ENCODE measurements at places on chromosomes 13 and 19.
A peak's percentile ranks its signal among the peaks of the same experiment; 100 is the strongest.

GRCh38 chr19:47693903-47694302 lies 19.3 kb upstream of the EHD2 start:
- DNase-seq, result no peak

DNA sequence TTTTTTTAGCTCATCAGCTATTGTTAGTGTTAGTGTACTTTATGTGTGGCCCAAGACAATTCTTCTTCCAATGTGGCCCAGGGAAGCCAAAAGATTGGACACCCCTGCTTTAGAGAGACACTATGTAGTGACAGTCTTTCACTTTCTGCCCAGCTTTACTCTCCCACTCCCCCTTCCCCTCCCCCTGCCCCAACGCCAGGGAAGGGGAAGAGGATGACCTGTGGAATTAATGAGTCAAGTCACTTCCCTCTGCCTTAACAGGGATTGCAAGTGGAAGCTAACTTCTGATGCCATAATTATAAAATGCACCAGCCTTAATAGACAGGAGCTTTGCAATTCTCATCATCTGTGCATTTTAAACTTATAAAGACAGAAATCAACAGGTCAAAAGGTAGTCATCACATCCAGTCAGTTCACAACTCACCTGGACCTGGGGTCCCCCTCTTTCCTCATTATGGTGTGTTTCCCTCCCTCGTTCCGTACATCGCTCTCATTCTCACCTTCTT lies 1.6 kb downstream of the ZNF415 start:
- no peak for DNase-seq

GRCh38 chr13:47673009-47673850 lies 327.8 kb downstream of the SUCLA2 start:
- no peak for DNase-seq

GRCh38 chr19:23957660-23958281 lies 43.1 kb downstream of the ZNF726 start:
- DNase-seq, result no peak

GRCh38 chr19:49749771-49750170 lies 13.3 kb downstream of the TSKS start:
- DNase-seq, result no peak

GRCh38 chr13:40673414-40673813 lies 7.0 kb upstream of the FOXO1 start:
- DNase-seq, result no peak

GRCh38 chr13:66974889-66975288 lies 255.2 kb downstream of the PCDH9 start:
- DNase-seq, result no peak

- no peak for DNase-seq
Observed at GRCh38 chr13:99071211-99071610, 93.3 kb upstream of the DOCK9 start.

GRCh38 chr19:13840305-13841085 lies 36.4 kb upstream of the NANOS3 start:
- DNase-seq, result no peak

GRCh38 chr19:917323-918151 lies at the start of gene KISS1R:
TSS of gene KISS1R (plus strand) at chr19:917333. CDS start at chr19:917503, 170 bp downstream.
- DNase-seq, result no peak

DNA sequence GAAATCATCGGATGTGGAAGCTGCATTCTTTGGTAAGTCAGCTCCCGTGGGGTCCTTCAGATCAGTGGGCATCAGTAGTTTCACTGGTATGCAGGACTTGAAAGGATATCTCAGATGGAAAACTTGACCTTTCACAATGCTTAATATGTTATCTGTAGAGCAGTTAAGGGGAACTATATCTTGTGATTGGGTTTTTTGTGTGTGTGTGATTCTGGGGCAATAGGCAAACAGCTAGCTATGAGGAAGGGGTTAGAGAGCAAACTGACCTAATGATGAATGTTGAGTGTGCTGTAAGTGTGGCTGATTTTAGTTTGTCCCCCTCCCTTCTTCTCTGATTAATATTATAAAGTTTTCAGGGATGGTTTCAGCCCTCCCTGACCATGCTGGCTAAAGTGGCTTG lies 53.3 kb downstream of the ACSBG2 start:
- DNase-seq, result no peak

GRCh38 chr13:39397226-39397895 lies 205.6 kb downstream of the LHFPL6 start:
- no peak for DNase-seq

- peak; percentile 30 for DNase-seq
Observed at GRCh38 chr19:43504426-43505185, at the start of gene PHLDB3. TSS of gene PHLDB3 (minus strand) at chr19:43504746. CDS start at chr19:43504118, 628 bp downstream.

DNA sequence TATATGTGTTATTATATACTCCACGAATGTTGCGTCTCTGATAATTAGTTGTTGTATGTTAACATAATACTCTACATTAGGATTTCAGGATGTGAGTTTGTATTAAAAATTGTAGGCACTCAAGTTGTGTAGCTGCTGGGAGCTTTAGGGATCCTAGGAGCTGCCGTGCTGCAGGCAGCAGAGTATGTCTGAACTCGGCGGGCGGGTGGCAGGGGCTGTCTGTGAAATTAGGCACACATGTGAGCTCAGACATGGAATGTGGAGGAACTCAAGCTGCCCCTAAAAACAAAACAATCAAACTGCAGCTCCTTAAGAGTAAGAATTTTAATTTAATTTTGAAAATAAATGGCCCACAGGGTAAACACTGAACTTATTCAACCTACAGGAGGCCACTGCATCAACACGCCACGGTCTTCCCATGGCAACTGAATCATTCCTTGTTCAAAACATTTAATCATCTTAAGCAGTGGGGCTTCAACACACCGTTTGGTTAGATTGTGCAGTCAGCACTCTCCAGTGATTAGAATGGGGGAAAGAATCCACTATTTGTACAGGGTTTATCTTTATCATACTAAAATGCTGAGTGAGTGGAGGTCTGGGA lies 22.7 kb downstream of the SERTM1 start:
- no peak for DNase-seq

DNA sequence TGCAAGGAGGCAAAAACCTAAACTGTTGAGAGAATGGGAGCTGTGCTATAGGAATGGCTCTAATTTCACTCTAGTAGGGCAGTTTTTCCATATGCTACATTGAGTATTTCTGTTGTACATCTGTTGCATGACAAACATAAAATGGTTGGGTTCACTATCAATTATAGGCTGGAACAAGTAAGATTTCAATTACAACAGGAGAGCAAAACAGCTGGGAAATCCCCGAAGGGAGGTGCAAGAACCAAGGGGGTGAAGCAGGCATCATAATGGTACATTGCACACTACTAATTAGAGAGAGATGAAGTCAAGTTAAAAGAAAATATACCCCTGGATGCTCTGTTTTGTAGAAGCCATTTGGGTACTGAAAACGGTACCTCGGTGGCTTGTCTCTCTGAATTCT lies 389.5 kb downstream of the PCDH9 start:
- no peak for DNase-seq

- no peak for DNase-seq
Observed at GRCh38 chr13:44735806-44736205, 159.7 kb upstream of the TSC22D1 start.

- no peak for DNase-seq
Observed at GRCh38 chr13:72851678-72852014, 69.7 kb downstream of the PIBF1 start.

- DNase-seq, result no peak
Observed at GRCh38 chr13:73757481-73758233, 376.5 kb downstream of the KLF12 start.

DNA sequence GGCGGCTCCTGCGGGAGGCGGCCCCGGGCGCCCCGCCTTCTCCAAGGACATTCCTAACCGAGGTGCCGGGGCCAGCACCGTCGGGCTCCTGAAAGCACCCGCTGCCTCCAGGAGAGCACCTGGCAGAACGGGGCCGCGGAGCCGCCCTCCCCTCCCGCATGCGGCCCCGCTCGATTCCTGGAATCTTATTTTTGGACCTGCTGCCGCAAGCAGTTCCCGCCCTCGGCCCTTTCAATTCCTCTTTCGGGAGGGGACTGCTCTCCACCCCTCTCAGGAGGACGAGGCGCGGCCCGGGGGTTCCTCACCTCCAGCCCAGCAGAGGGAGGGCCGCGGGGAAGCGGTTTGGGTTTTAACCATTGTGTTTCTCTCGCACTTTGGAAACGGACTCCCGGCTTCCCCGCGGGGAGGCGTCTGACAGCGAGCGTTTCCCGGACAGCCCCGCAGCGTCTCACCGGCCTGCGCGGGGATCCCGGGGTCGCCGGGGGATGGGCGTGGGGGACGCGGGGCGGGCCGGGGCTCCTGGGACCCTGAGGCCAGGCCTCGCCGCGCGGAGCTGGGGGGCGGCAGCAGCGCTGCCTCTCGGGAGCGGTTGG lies 849 bp downstream of the GAS6 start:
- no peak for DNase-seq

- no peak for DNase-seq
Observed at GRCh38 chr19:49848938-49849337, 2.0 kb upstream of the PTOV1 start.

- no peak for DNase-seq
Observed at GRCh38 chr13:51465124-51465523, 12.3 kb upstream of the INTS6 start.

DNA sequence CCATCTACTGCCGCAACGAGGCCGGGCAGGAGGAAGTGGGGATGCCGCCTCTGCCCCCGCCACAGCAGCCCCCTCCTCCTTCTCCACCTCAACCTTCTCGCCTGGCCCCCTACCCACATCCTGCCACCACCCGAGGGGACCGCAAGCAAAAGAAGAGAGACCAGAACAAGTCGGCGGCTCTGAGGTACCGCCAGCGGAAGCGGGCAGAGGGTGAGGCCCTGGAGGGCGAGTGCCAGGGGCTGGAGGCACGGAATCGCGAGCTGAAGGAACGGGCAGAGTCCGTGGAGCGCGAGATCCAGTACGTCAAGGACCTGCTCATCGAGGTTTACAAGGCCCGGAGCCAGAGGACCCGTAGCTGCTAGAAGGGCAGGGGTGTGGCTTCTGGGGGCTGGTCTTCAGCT lies 3.4 kb upstream of the NUP62 start:
- DNase-seq, result no peak

GRCh38 chr13:109517517-109517916 lies 268.9 kb downstream of the IRS2 start:
- DNase-seq, result no peak

GRCh38 chr13:84658491-84659358 lies 776.5 kb upstream of the SLITRK1 start:
- DNase-seq, result no peak

DNA sequence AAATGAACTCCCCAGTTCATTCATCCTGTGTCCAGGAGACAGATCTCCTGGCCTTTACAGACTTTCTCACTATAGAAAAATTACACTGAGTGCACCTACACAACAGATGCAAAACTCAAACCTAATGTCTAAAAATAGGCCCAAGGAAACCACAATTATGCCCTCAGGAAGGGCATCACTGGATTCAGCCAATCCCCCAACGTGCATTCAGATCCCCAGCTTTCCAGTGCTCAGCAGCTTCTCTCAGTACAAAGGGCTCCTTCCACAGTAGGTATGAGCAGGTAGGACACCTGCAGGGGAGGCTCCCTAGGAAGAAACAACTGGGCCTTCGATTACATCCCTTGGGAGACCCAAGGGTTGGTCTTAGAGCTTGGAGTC lies 2.1 kb downstream of the ZNF709 start:
- DNase-seq, result no peak

DNA sequence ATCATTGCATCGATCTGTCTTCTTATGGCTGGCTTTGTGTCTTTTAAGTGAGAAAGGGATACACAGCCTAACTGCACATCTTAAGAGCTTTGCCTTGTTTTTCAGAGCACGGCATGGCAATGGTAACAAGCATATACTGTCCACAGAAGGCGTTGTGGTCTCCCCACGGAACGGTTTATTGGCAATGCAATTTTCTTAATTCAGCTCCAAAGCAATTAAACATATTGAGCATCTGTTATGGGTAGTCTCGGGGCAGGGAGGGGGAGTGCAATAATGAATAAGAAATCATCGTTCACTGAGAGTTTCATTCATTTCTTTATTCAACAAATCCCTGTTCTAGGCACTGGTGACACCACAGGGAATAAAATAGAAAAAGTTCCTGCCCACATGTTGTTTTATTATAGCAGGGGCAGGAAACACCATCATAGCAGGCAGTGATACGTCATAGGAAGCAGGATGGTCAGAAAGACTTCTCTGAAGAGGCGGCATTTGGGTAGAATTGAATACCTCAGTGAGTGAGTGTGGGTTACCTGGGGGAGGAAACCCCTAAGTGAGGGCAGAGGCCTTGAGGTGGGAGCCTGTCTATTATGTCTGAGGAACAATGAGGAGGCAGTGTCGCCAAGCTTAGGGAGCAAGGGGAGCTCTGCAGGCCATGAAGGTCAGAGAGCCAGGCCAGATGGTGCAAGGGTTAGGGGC lies 185.7 kb upstream of the KL start:
- DNase-seq, result no peak

DNA sequence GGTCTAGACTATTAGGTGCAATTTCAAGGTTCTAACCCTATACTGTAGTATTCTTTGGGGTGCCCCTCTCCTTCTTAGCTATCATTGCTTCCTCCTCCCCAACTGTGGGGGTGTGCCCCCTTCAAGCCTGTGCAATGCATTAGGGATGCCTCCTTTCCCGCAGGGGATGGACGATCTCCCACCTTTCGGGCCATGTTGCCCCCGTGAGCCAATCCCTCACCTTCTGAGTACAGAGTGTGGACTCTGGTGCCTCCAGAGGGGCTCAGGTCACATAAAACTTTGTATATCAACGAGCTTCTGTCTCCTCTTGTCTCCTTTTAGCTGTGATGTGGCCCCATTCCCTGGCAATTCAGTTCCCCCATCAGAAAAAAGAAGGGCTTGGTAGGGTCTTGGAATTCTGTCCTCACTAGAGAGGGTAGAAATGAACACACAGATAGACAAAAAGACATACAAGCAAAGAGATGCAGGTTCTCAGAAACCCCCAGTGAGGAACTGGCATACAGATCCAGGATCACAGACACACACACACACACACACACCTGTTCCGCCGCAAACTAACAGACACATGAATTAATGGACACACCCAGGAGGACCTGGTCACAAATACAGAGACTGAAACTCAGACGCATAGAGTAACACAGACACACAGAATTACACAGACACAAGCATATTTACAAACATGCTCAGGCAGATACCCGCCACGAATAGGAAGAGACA lies 2.5 kb upstream of the HNRNPUL1 start:
- DNase-seq, result no peak

DNA sequence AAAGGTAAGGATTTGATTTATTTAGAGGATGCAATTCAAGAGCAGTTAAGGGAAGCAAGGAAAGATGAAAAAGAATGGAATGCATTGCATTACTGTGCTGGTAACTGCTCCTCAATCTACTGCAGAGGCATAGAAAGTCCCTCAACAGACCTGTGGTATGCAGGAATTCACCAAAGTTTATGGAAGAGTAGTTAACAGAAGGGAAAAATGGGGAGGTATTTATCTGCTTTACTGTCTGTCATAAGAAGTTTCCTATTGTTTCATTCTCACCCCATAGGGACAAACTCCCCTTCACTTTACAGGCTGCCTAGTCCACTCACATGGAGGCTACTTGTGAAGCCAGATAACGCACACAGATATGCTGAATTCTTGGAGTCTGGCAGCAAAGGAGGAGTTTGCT lies 354.9 kb upstream of the SPRY2 start:
- no peak for DNase-seq
